ENCODE measurements at places on chromosomes 6 and 20.

GRCh38 chr6:158703837-158704822 is 54.3 kb downstream of the SYTL3 start:
- peak; percentile 74 for DNase-seq

DNA sequence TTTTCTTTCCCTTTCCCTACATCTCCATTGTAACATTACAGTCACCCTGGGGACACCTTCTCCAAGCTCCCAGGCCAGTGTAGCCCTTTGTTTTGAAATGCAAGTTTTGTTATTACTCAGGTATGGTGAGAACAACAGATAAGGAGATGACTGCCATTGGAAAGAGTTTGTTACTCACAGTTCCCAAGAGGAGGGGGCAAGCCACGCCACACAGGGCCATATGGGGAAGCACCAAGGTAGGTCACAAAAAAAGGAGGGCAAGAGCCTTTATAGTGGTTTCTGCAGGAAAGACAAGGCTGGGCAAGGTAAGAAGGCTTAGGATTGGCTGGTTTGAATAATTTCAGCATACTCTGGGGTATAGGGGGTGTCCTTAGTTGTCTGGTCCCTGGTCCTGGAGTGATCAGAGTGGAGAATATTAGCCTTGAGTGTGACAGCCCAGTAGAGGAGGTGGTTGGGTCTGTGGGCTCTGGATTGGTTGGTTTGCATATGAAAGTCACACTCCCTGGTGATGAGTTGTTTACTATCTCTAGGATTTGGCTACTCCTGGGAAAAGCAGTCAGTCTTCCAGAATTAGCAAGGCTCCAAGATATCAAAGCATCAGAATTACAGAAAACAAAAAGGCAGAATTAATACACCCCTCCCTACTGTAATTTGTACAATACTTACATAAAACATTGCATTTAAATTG is 33.1 kb upstream of the SMLR1 start:
- DNase-seq: no peak

DNA sequence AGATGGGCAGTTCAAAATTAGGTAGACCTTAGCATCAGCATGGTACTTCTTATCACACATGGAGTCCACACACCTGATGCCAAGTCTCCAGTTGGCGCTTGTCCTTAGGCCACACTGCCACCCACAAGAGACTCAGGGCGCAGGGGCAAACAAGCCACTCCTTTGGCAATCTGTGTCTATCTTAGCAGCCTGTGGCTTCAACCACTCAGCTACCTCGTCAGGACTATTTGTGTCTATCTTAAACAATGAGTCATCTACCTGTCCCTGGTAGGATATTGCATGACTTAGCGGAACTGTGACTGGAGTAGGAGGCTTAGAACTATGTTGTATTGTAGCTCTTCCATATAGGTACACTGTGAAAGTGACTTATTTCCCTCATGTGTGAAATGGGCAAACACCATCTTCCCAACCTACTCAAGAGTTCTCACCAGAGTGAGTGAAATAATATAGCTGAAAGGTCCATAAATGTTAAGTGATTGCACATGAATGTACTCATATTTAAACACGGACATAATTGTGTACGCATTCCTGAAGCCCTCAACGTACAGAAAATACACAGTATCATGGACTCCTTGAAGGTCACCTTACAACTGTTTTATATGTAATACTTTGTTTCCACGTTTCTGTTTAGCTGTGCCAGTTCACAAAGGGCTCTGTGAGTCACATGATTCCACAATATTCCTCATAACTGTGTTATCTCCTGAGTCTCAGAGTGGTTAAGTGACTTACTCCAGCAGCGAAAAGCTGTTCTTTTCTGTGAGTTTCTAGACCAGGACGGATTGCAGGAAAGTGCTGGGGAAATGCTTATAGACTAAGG is 1.6 kb downstream of the TRIM27 start:
- DNase-seq: no peak

- DNase-seq: no peak
These were observed 10.1 kb upstream of the SRC start for GRCh38 chr20:37335642-37336368.

- DNase-seq: no peak
These were observed 55.2 kb upstream of the CITED2 start for GRCh38 chr6:139429580-139430145.

DNA sequence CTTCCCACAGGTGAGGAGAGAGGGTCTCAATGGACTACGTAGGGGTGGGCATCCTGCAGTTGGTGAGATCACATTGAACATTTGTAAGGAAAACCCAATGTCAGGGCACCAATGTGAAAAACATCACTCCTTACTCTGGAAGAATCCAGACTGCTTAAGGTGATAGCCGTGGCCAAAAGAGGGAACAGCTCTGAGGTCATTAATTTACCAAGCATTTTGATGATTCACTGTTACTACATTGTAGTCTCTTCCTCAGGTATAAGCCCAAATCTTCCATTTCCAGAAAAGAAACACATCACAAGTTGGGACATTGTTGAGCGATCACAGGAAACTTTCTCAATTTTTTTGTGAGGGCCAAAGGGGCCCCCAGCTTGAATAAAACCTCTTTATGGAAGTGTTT is 61.1 kb upstream of the SPTLC3 start:
- no peak for DNase-seq

GRCh38 chr6:10901770-10902169 is 14.9 kb downstream of the SYCP2L start:
- DNase-seq: no peak
